ENCODE measurements at places on chromosomes 1 and 21. TPM values are rescaled to one million over a fixed set of nuclear protein-coding genes. Genes with fewer than 3 reads are reported as not detected.

Gene MEX3A
- total RNA-seq, result 2.0 TPM

Gene SPRR2F
- not detected for total RNA-seq

Gene L1TD1
- 0.17 TPM for total RNA-seq

Gene LAMTOR2
- total RNA-seq, result 72.1 TPM

Gene LIPI
- not detected for total RNA-seq

Gene FAM110D
- total RNA-seq, result not detected

Gene SYF2
- 34.9 TPM for total RNA-seq

Gene MT1HL1
- total RNA-seq, result not detected

Gene TNFSF18
- total RNA-seq, result under 0.01 TPM

Gene CRNN
- total RNA-seq, result not detected

Gene HPCA
- not detected for total RNA-seq

Gene C1orf159
- total RNA-seq, result 5.0 TPM

Gene HOOK1
- under 0.01 TPM for total RNA-seq

Gene CDC20
- 86.5 TPM for total RNA-seq

Gene ICOSLG
- under 0.01 TPM for total RNA-seq

Gene TTLL10
- not detected for total RNA-seq

Gene PALMD
- total RNA-seq, result 2.0 TPM

Gene ADAMTSL4
- total RNA-seq, result 21.5 TPM

Gene NTMT2
- total RNA-seq, result not detected

Gene SPATA45
- total RNA-seq, result not detected

Gene LEPR
- 28.6 TPM for total RNA-seq

Gene LAPTM5
- total RNA-seq, result not detected

Gene RHOU
- 0.99 TPM for total RNA-seq

Gene TAS1R1
- total RNA-seq, result not detected

Gene BRDT
- not detected for total RNA-seq

Gene BEST4
- total RNA-seq, result 0.33 TPM

Gene FALEC
- total RNA-seq, result not detected

Gene CYP4A11
- total RNA-seq, result not detected

Gene AIRE
- total RNA-seq, result under 0.01 TPM

Gene SMIM1
- 2.8 TPM for total RNA-seq

Gene TRIM45
- 7.3 TPM for total RNA-seq

Gene OR6K3
- total RNA-seq, result not detected

Gene HES2
- 1.3 TPM for total RNA-seq

Gene NTNG1
- 11.6 TPM for total RNA-seq

Gene CGN
- total RNA-seq, result not detected

Gene SIKE1
- total RNA-seq, result 65.2 TPM

Gene MAP10
- total RNA-seq, result 1.7 TPM

Gene MCOLN3
- total RNA-seq, result 5.8 TPM

Gene SPOCD1
- 76.4 TPM for total RNA-seq

Gene MATN1
- total RNA-seq, result 0.33 TPM

Gene TSPEAR
- not detected for total RNA-seq

Gene DHRS3
- 52.5 TPM for total RNA-seq

Gene RGS7
- 1.9 TPM for total RNA-seq

Gene NUAK2
- total RNA-seq, result 2.8 TPM

Gene CNKSR1
- total RNA-seq, result 0.17 TPM

Gene OR14A16
- total RNA-seq, result not detected

Gene FMOD
- 1.6 TPM for total RNA-seq

Gene AMY1A
- total RNA-seq, result not detected

Gene TSSK3
- 1.0 TPM for total RNA-seq

Gene TOE1
- total RNA-seq, result 14.8 TPM

Gene KRTAP19-3
- total RNA-seq, result not detected

Gene RNF223
- total RNA-seq, result not detected

Gene EDARADD
- under 0.01 TPM for total RNA-seq

Gene OR2T29
- total RNA-seq, result not detected

Gene OPTC
- not detected for total RNA-seq

Gene OR2L5
- not detected for total RNA-seq

Data from smooth muscle cell of trachea (primary cell).